ENCODE measurements at places on chromosomes 16 and 17. TPM values are rescaled to one million over a fixed set of nuclear protein-coding genes. Genes with fewer than 3 reads are reported as not detected.

The ITGAD gene
- total RNA-seq, result 0.06 TPM

The MAF gene
- total RNA-seq, result 1.6 TPM

The ADAMTS18 gene
- 0.16 TPM for total RNA-seq

The NOXO1 gene
- total RNA-seq, result 0.58 TPM

The CCDC40 gene
- 2.4 TPM for total RNA-seq

The C16orf96 gene
- total RNA-seq, result 0.28 TPM

The EIF3C gene
- 382 TPM for total RNA-seq

The COL1A1 gene
- 19.6 TPM for total RNA-seq

DNA sequence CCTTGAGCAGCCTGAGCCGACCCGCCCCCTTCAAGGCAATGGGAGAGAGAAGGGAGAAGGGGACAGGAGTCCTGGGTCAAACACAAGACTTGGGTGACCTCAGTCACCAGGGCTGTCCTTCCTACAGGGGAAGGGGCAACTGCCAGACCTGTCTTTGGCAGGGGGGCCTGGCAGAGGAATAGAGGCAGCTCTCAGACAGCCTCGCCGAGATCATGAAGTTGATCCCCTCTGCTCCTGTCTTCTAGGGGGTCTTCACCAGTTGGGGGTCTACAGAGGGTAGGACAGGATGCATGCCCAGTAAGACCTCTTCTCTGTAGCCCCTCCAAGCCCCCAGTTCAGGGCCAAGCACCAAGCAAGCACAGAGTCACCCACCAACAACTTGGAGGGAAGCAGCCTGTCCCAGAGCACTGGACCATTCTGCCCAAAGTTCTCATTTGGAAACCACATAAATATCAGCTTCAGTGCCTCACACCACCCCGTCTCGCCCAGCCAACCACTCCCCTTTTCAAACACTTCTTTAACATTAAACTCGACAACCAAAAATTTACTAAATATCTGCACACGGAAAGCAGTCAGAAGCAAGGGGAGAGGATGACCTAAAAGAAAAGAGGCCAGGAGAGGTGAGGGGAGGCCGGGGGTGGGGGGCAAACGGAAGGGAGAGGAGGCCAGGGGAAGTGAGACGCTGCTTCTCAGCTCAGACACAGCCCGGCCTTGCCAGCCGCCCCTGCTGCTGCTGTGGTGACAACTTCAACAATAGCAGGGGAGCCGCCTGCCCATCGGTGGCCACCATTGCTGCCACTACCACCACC lies 7.7 kb downstream of the DOK4 start:
- DNase-seq, result no peak
- no peak overlapping the region for H3K27ac ChIP-seq
- no peaks in the 10 kb centered on the region for H3K27me3 ChIP-seq
- H3K4me3 ChIP-seq, result peak overlapping the region; percentile 40
- no peaks in the 10 kb centered on the region for H3K4me1 ChIP-seq

DNA sequence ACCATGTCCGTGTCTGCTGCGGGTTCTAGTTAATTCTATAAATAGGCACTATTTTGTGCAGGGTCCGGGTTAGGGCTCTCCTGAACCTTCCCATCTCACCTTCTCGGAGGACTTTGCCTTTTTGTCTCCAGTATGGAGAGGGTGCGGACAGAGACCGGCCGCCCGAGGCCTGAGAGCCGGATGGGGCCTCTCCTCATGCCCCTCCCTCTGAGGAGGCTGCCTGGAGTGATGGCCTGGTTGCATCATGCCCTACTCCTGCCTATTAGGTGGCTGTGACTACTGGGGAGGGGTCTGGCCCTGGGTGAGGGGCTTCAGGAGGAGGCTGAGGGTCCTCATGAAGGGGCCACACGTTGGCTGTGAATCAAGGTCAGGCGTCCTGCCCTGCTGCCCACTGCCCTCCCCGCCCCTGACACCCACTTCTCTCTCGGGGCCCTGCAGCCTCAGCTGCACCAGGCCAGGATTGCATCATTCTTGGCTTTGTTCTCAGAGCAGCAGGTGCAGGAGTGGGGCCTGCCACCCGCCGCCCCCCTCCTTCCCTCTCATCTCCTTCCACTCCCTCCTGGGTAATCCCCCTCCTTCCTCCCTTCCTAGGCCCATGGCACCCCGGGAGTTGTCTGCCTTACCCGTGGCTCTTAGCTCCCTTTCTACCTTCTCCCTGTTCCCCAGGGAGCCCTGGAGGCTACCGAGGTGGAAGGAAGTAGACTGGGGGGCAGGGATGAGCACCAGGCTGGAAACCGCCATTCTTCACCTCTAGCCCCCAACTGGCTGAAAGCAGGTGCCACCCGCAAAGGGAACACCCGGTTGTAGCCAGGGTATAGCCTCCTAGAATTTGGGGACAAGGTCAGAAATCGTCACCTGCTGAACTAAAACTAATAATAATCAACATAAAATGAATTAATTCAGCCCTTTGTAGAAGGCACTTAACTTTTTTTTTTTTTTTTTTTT lies 12.7 kb upstream of the ARHGAP23 start:
- no peak overlapping the region for H3K4me3 ChIP-seq
- H3K36me3 ChIP-seq, result no peaks in the 10 kb centered on the region
- peaks cover 7% of the 10 kb centered on the region for H3K27me3 ChIP-seq
- H3K27ac ChIP-seq, result no peak overlapping the region

DNA sequence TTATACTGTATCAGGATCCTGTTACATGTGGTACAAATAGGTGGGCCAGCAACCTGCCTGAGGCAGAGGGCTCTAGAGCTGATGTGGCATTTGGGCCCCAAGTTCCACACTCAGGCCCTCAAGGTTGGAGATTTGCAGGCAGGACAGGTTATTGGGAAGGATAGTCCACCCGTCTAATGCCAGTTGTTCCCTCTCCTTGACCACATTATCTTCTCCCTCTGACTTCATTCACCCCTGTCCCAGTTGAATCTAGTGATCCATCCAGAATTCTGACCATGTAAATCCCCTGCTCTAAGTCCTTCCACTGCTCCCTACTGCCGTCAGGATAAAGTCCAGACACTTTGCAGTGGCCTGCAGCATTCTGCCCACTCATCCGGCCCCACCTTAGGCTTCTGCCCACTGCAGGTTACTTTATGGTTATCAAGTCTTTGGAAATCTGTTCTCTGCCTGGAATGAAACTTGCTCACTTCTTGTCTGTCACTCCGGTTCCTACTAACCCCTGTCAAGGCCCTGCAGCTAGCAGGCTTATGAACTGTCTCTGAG lies 1.9 kb upstream of the NFATC3 start:
- no peaks in the 10 kb centered on the region for H3K27me3 ChIP-seq
- peaks cover 13% of the 10 kb centered on the region for H3K4me1 ChIP-seq
- H3K4me3 ChIP-seq, result no peak overlapping the region
- H3K36me3 ChIP-seq, result no peaks in the 10 kb centered on the region
- peak overlapping the region; percentile 71 for H3K27ac ChIP-seq
- DNase-seq, result no peak

DNA sequence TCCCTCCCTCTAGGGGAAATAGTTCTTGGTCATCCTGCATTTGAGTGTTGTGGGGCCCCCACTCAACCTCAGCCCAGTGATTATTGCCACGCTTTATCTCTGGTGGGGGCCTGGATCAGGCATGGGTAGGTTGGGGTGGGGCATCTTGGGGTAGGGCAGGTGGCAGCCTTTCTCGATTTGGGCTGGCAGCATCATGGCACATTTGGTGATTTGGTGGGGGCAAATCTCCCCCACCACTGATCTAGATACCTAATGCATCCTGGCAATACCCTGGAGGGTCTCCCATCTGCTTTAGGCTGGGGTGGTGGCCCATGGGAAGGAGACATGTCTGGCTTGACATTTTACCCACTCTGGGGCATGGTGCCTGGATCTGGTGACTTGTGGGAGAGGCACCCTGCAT lies 40.2 kb downstream of the NLRP1 start:
- no peak for DNase-seq
- H3K4me1 ChIP-seq, result no peaks in the 10 kb centered on the region
- H3K36me3 ChIP-seq, result no peaks in the 10 kb centered on the region
- no peak overlapping the region for H3K4me3 ChIP-seq
- no peak overlapping the region for H3K27ac ChIP-seq

DNA sequence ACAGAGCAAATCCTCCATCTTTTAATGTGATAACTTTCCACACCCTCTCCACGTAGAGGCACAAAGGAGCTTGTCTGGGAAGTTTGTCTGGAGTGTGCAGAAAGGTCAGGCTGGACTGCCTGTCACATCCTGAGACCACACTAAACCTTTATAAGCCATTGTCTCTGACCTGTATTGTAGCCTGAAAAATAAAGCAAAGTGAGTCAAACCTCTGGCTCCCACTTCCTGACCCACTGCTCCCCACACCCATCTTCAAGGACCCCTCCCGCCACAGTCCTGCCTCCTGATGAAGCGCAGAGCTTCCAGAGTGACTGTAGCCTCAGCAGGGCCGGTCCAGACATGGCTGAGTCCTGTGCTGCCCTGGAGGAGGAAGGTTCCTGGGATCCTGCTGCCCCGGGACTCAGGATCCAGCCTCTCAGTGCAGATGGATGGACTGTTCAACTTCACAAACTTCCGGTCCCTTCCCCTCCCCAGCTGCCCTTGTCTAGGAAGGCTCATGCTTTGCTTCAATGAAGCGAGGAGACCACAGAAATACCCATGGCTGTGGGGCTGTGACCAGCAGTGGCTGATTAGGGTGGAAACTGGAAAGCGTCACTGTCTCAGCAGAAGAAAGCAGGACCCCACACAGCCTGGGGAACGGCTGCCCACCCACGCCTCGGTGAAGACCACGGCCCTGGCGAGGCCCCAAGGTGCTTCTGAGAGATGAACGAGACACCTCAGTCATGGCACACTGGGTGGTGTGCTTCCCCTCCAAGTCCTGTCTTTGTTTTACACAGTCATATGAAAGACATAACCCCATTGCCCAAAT lies 30.9 kb upstream of the CLEC18B start:
- H3K36me3 ChIP-seq, result peaks cover 55% of the 10 kb centered on the region
- no peaks in the 10 kb centered on the region for H3K27me3 ChIP-seq
- H3K27ac ChIP-seq, result no peak overlapping the region
- no peaks in the 10 kb centered on the region for H3K4me1 ChIP-seq

DNA sequence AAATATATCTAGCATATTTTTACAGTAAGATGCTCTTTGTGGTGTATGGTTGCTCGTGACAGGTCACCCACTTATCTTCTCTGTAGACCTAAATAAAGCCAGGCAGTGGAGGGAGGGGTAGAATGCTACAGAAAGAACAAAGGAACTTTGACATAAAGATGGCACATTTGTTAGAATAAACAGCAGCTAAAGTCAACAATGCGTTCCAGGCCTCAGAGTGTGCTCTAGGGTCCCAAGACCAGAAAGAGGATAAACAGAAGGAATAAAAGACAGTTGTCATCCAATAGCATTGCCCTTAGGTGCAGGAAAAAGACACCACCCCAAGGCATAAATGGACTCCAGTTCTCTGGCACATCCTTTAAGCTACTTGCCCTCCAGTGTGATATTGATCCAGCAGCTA lies 523.0 kb upstream of the CDH11 start:
- H3K27me3 ChIP-seq, result no peaks in the 10 kb centered on the region
- H3K36me3 ChIP-seq, result no peaks in the 10 kb centered on the region
- H3K4me1 ChIP-seq, result no peaks in the 10 kb centered on the region

DNA sequence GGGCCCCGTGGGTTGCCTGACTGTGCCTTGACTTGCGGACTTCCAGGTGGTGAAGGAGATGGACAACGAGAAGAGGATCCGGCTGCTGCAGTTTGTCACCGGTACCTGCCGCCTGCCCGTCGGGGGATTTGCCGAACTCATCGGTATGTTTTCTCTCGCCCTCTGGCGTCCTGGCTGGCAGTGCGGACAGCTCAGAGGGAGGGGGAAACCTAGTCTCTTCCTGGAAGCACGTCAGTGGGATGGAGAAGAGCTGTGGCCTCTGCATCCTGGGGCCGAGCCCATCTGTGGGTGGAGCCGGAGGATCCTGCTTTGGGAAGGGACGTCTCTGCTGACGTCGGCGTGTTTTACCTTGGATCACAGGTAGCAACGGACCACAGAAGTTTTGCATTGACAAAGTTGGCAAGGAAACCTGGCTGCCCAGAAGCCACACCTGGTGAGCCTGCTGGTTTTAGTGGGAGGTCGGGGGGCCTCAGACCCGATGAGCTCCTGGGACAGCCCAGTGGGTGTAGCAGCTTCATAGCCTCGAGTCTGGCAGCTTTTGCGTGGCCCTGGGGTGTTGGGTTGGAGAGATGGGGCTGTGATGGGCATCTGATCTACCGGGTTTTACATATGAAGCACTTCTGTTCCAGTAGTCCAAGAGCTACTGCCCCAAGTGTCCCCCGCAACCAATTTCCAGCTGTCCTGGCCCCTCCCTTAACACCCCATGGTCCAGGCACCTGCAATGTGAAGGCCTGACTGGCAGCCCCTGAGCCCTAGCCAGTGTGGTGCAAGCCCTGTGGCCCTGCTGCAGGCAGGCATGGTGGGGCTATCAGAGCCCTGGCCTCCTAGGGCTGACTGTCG lies 11.9 kb upstream of the CLEC18A start:
- no peak for DNase-seq
- H3K27ac ChIP-seq, result no peak overlapping the region
- no peak overlapping the region for H3K4me3 ChIP-seq
- H3K36me3 ChIP-seq, result no peaks in the 10 kb centered on the region
- no peaks in the 10 kb centered on the region for H3K27me3 ChIP-seq

- no peaks in the 10 kb centered on the region for H3K36me3 ChIP-seq
- peak within 1 kb of the TSS; percentile 99 for H3K4me3 ChIP-seq
- H3K27me3 ChIP-seq, result no peaks in the 10 kb centered on the region
- peak; percentile 80 for DNase-seq
- peak within 1 kb of the TSS; percentile 74 for H3K27ac ChIP-seq
- H3K4me1 ChIP-seq, result peaks cover 13% of the 10 kb centered on the region
These were observed at the start of gene TACO1 for GRCh38 chr17:63600569-63601438. Gene TACO1 (plus strand): TSS chr17:63600895. CDS start chr17:63601084, 189 bp downstream.

DNA sequence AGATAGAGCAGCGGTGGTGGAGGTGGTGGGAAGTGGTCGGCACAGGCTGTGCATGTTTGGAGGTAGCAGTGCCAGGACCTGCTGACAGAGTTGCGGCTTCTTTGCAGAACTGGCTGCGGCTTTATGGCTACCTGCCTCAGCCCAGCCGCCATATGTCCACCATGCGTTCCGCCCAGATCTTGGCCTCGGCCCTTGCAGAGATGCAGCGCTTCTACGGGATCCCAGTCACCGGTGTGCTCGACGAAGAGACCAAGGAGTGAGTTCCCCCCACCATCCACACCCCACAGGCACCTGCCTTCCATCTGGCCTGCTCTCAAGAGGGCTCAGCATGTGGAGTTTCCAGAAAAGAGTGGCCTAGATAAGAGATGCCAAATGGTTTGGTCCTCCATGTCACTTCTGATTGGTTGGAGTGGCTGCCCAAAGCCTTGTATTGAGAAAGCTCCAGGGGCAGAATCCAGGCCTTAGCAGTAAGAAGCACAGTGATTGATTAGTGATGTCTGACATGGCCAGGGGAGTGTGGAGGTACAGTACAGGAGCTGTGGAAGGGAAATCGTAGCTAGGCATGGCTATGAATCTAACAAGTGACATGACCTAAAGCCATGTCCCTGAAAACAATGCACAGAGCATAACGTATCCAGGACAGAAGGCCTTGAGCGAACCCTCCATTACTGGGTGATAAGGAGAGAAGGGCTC lies 12.0 kb downstream of the MMP15 start:
- H3K4me3 ChIP-seq, result no peak overlapping the region
- peaks cover 14% of the 10 kb centered on the region for H3K4me1 ChIP-seq
- no peak for DNase-seq
- peaks cover 36% of the 10 kb centered on the region for H3K36me3 ChIP-seq

Data from pancreas (tissue), 10 donors.